Liver (tissue), 10 donors: ENCODE measurements at places on chromosomes 2 and 18.

GRCh38 chr2:134138115-134138514 is 115.8 kb upstream of the MGAT5 start:
- DNase-seq = no peak

DNA sequence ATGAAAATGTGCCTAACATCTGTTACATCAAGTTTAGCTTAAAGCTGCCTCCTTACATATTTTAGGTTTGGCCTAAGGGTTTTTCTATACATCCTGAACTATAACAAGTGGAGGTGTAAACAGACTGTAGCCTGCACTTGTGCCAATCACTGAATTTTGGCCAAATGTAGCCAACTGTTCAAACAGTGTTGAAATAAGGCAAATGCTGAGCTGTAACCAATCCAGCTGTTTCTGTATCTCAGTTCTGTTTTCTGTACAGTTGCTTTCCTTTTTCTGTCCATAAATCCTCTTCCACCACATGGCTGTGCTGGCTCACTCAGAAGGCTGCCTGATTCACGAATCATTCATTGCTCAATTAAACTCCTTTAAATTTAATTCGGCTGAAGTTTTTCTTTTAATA is 19.2 kb upstream of the CAPN13 start:
- DNase-seq = no peak

DNA sequence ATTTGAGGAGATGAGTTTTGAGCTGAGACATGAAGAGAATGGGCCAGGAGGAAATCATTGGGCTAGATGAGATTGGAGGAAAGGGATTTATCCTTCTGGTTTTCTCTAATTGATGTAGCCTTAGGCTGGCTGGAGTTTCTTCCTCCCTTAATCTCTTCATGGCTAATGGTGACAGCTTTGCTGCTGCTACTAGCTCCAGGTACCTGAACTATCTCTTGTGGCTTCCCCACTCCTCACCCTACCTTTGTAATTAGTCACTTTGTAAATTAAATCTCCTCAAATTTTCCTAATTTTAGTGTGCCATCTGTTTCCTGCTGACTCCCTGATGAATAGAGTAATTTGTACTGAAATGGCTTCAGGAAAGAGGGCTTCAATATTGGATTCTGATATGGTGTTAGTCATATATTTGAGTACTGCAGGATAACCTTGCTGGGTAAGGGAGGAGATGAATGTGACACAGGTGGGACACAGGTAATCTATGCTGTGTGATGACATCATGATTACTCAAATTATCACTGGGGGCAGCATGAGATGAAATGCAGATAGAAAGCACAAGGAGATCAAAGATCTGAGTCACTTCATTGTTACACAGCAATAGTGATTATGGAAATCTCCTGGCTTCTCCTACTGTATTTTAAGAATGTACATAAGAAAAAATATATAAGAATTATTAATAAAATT is 1134.1 kb upstream of the DDX18 start:
- DNase-seq = no peak

- no peak for DNase-seq
Measured at GRCh38 chr18:79963658-79964329, 649 bp upstream of the HSBP1L1 start.

- no peak for DNase-seq
Measured at GRCh38 chr2:68418419-68418818, 48.7 kb downstream of the FBXO48 start.
